ENCODE measurements at places on chromosomes 11 and 22.

GRCh38 chr11:102293873-102294601 is 23.2 kb upstream of the BIRC3 start:
- DNase-seq: peak; percentile 52

GRCh38 chr22:31915586-31915985 is 28.7 kb upstream of the YWHAH start:
- no peak for DNase-seq

- no peak for DNase-seq
Observed at GRCh38 chr11:33984682-33985389, 66.7 kb upstream of the CAPRIN1 start.

- no peak for DNase-seq
Observed at GRCh38 chr11:111829185-111829968, 42.0 kb downstream of the ALG9 start.

DNA sequence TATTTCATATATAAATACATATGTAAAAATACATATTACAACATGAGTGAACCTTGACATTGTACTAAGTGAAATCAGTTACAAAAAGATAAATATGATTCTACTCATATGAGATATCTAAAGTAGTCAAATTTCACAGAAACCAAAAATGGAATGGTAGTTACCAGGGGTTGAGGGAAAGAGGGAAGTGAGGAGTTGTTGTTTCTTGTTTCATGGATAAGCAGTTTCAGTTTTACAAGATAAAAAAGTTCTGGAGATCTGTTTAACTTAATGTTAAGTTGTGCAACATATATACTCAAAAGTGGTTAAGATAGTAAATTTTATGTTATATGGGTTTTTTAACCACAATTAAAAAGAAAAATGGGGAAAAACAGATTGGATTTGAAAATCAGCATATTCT is 107.7 kb downstream of the ELP4 start:
- DNase-seq: no peak

- no peak for DNase-seq
Observed at GRCh38 chr11:18692941-18693760, 5.4 kb upstream of the TMEM86A start.

DNA sequence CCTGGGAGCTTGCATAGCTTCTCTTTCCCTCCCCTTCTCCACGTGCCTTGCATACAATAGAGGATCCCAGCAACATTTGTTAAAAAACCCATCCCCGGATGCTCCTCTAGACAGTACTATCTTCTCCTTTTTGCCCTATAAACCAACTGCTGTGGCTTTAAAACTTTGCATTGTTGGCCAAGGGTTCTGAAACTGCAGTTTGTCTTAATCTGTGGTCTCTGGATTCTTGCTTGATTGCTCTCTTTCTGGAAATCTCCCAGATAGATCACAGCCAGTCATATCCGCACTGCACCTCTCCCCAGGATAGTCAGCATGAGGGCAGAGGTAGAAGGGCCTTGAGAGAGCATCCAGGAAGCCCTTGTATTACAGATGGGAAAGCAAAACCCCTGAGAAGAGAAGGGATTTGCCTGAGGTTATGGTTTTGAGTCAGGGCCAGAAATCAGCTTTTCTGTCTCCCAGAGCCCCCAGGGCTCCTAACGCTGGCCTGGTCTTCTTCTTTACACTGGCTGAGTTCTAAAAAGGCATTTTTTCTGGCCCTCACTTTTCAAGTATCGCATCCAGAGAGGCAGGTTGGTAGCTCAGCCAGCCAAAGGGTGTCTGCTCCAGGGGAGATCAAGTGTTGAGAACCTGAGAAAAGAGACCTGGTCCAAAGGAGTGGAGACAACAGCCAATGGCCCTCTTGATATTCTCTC is 70.6 kb downstream of the ADM start:
- DNase-seq: no peak

DNA sequence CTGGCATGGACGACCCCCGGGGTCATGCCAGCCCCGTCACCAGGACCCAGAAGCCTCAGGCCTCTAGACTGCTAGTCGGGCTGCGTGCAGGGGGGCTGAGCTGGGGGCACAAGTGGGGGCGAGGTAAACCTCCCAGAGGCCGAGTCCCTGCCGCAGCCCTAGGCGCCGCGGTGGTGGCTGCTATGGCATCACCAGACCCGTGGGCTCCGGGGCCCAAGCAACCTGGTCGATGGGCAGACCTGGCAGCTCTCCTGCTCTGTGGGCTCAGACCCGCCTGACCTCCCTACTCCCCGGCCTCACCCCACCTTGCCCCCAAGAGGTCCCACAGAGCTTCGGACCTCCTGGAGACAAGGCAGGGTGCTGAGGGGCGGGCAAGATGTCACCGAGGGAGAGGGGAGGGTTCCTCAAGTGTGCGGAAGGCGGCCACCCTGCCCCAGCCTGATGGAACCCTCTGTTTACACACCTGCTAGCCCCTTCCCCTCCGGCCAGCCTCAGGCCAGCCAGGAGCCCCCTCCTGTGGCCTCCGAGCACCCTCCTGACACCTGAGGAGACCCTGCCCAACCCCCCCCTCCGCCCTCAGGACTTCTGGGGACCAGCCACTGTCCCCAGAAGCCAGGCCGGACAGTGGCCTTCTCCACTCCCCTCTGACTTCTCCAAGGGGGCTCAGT is 9.4 kb downstream of the IGF2 start:
- no peak for DNase-seq
